Stimulated activated CD8-positive, alpha-beta memory T cell treated with anti-CD3 and anti-CD28 coated beads, Interleukin-2, amount 100 ng/mL, for 1 hour (primary cell): ENCODE measurements at places on chromosomes 16 and 17.

- no peak for DNase-seq
Measured at GRCh38 chr17:64378890-64379354, 11.7 kb downstream of the PECAM1 start.

- no peak for DNase-seq
Measured at GRCh38 chr17:38326996-38327792, 16.6 kb downstream of the GPR179 start.

GRCh38 chr17:75485688-75486087 lies 29.3 kb downstream of the TMEM94 start:
- DNase-seq: no peak

- no peak for DNase-seq
Measured at GRCh38 chr17:80063830-80064585, 27.6 kb downstream of the CCDC40 start.

DNA sequence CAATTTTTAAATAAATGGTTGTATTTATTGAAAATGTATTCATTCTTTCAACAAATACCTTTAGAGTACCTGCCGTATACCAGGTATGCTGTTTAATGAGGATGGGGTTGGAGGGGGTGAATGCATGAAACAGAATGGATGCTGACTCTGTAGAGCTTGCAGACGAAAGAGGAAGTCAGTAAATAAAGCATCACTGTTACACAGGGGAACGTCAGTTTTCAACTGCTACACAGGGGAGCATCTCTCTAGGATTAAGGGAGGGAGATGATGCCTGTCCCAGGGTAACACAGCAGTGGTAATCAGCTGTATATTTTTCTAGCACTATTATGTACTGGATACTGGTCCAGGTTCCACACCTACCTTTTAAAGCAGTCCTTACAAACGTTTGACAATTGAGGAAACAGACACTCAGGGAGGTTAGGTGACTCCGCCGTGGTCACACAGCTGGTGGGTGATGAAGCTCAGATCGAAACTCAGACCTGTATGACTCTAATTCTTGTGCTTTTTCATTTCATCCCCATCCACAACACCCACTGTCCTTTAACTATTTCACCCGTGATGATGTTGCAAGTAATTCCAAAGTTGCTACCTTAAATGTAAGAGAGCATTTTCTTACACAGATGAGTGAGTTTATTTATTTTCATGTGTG lies 452.1 kb upstream of the HSBP1 start:
- no peak for DNase-seq

GRCh38 chr17:78159575-78160158 lies 8.7 kb upstream of the SYNGR2 start:
- no peak for DNase-seq

- no peak for DNase-seq
Measured at GRCh38 chr17:80979547-80980378, 11.9 kb upstream of the CHMP6 start.

DNA sequence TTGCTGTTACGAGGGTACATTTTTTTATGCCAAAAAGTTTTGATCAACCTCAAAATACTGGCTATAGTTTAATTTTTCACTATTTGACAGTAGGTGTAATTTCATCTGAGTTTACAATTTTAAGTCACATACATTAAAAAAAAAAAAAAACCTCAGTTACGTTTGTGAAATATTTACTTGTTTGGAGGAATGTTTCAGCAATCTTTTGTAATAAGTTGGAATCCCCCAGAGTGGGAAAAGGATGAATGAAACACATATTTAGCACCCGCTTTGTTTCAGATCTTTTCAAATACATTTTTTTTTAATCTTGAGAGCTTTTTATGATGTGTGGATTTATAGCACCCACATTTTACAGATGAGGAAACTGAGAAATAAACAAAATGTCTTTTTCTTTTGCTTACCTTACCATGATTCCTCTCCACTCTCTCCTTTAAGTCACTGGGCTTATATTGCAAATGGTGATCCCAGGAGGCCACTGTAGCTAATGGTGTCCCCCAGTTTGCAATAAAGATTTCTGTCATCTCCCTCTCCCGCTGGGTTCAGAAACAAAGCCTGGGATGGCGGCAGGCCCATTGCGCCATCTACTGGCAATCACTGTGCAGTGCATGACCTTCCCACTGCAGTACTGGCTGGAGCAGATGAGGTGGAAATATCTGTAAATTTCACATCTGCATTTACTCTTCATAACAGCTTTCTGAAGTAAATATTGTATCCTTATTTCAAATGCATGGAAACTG lies 27.7 kb downstream of the TBC1D3B start:
- peak; percentile 33 for DNase-seq

DNA sequence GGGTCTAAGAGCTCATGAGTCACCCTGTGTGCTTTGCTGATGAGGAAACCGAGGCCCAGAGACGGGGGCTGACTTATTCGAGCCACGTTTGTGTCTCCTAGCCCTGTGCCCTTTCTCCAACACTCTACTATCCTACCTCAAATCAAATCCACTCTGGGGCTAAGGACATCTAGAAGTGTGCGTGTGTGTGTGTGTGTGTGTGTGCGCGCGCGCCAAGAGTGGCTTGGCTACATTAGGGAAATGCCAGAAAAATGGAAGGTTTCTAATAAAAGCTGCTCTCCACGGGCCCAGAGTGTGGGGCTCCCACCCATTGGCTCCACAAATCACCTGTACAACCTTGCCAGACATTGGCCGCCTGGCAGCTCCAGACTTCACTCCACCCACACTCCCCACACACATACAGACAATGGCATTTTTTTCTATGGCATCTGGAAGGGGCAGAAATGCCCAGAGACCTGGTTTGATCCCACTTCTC lies 30.3 kb upstream of the PHOSPHO1 start:
- DNase-seq: no peak

DNA sequence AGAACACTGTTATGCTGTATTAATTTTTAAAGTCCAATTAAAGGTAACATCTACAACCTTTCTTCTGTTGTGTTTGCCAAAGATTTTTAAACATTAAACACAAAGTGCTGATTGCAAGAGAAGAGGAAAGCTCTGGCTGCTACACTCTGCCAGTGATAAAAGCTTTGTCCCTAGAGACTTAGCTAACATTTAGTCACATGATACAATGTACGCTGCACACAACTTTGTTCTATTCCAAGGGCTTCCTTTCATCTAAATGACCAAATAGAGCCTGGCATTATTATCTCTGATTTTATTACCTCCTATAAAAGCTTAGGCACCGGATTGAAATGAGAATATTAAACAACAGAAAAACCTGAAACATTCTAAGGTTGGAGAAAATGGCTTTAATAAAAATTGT lies 388.7 kb upstream of the PMFBP1 start:
- DNase-seq: no peak

DNA sequence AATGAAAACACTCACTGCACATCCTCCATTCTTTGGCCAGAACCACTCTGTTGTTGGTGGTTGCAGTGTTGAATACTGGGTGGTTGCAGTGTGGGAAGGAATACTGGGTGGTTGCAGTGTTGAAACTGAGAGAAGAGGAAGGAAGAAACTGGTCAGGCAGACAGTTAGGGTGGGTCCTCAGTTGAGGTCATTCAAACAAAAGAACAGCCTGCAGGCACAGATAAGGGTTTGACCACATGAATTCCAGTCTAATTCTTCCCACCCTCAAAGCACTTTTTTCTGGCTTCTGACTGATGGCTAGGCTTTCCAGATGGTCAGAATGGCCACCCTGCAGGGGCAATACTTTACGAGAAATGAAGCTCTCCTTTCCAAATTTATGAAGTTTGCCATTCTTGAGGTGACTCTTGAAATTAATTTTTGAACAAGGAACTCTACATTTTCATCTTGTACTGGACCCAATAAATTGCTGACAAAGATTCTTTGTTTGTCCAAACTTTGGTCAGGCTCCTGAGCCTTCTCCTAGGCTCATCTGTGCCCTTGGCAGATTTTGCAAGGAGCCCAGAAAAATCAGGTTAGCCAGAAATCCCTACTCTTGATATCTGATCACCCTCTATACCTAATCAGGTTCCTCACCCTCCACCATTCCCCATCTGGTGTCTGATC lies 596.6 kb upstream of the CDH5 start:
- DNase-seq: no peak

GRCh38 chr17:57485916-57486881 lies 229.9 kb downstream of the MSI2 start:
- no peak for DNase-seq

- no peak for DNase-seq
Measured at GRCh38 chr17:4165301-4166010, 22.5 kb downstream of the CYB5D2 start.

- DNase-seq: no peak
Measured at GRCh38 chr16:78976212-78976611, 624.3 kb downstream of the MAF start.

DNA sequence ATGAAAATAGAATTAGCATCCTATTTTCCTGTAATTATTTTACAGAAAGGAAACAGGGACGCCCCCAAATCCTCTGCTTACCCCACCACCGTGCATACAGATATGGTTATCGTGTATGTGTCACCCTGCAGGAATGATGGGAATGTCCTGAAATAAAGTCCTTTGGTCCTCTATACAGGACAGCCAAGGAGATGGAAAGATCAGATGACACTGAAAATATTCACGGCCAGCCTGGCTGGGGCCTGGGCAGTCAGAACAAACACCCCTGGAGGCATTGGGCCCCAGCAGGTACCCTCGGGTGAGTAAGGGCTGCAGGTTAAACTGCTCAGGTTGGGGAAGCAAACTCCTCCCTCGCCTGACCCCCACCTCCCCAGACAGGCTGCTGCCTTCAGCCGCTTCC lies 368.0 kb downstream of the FOXL1 start:
- DNase-seq: no peak

- no peak for DNase-seq
Measured at GRCh38 chr16:27202923-27203506, 311 bp upstream of the KDM8 start.

DNA sequence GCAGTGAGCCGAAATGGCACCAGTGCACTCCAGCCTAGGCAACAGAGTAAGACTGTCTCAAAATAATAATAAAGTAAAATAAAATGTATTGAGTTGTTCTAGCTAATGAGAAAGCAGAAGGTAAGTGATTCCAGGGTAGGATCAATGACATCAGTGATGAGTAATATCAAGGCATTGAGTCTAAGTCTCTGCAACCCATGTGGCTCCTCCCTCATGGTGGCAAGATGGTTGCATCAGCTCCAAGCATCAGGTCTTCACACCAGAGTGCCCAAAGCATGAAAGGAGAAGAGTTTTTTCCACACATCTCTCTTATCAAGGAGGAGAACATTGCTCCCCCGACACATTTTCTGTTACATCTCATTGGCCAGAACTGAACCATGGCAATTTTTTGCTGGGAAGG lies 34.8 kb upstream of the GAS7 start:
- DNase-seq: no peak

DNA sequence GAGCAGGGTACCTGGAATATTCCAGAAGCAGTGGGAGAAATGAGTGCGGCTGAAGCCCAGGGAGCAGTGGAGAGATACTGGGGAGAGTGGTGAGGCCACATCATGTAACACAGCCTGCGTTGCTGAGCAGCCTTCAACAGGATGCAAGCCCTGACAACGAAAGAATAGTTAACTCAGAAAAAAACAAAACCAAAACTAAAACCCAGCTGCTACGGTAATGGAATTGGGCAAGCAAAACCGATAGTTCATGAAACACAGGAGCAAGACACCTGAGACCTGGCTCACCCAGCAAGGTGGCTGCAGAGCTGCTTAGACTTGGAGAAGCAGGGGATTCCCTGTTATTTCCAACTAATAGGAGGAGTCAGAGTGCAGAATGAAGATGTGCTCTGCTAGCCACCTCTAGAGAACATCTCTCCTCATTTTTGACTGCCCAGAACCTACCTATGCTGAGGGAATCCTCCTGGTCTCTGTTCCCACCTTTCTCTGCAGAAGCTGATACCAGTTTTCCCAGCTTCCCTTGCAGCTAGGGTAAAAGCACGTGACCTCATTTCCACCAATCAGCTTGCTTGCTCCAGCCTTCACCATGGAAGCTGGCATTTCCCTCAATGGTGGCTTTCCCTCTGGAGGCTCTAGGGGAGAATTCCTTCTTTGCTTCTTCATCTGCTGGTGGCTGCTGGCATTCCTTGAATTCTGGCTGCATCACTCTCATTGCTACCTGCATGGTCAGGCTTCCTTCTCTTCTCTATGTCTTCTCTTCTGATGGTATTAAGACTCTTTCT lies 59.4 kb upstream of the XYLT1 start:
- DNase-seq: no peak

DNA sequence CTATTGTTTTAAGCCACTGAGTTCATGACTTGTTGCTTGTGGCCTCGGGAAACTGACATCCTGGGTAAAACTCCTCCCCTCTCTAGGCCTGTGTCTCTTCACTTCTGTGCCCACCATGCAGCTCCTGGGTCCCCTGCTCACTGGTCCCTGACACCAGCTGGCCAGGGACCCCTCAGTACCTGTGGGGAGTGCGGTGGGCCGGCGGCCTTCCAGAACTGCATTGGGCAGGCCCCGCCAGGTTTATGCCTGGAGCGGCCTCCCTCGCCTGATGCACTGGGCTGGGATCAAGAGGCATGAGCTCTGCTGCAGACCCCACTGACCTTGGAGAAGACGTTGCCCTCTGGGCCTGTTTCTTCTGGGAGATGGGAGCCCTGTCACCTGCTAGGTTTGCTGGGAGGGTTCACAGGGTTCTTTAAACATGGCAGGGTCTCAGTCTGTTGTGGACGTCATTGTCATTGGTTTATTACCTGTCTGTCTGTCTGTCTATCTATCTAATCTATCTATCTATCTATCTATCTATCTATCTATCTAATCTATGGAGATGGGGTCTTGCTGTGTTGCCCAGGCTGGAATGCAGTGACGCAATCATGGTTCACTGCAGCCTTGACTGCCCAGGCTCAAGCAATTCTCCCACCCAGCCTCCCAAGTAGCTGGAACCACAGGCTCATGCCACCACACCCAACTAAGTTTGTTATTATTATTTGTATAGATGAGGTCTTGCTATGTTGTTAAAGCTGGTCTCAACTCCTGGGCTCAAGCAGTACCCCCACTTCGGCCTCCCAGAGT lies 21.5 kb upstream of the RMI2 start:
- DNase-seq: no peak

DNA sequence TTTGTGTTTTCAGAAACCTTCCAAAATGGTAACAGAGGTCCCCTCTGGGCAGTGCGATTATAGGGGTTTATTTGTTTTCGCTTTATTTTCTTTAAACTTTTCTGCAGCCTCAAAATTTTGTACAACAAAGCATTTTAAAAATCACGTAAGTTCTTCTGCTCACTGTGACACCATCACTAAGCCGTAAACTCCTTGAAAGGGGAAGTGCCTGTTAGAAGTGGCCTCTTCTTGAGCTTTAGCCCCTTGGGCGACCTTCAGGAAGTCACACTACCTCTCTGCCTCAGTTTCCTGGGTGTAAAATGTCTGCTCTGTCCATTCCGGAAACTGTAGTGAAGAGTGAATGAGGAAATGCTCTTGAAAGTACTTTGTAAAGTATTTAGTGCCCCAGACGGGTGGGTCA lies 26.6 kb downstream of the ARHGAP27 start:
- DNase-seq: no peak

DNA sequence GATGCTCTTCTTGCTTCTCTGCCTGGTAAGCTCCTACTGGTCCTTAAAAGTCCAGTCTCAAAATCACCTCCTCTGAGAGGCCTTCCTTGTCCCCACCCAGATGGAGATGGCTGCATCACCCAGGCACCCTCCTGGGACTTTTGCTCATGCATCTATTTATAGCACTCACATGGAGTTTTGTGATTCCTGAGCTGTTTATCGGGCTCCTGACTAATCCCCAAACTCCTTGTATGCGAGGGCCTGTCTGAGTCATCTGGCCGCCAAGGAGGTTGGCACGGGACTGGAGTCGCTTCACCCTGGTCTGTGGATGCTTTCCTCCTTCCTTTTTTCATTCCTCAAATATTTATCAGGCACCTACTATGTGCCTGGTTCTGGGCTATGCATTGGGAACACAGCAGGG lies 2.3 kb upstream of the MAP2K3 start:
- no peak for DNase-seq

- no peak for DNase-seq
Measured at GRCh38 chr16:51579652-51580360, 428.7 kb upstream of the SALL1 start.
